ENCODE measurements at places on chromosomes 2 and 18. TPM values are rescaled to one million over a fixed set of nuclear protein-coding genes. Genes with fewer than 3 reads are reported as not detected.

COLEC12 gene
- 0.06 TPM for total RNA-seq

LGALSL gene
- total RNA-seq: 12.3 TPM

RTP5 gene
- not detected for total RNA-seq

LIMS3 gene
- not detected for total RNA-seq

SMYD1 gene
- total RNA-seq: not detected

FAP gene
- not detected for total RNA-seq

MOGAT1 gene
- not detected for total RNA-seq

GREB1 gene
- 2.6 TPM for total RNA-seq

ANKRD29 gene
- 18.1 TPM for total RNA-seq

UPP2 gene
- not detected for total RNA-seq

APOB gene
- total RNA-seq: 0.01 TPM

AQP12A gene
- not detected for total RNA-seq

CHAC2 gene
- total RNA-seq: 11.3 TPM

GKN1 gene
- total RNA-seq: 0.94 TPM

SLC4A5 gene
- 0.47 TPM for total RNA-seq

LOXHD1 gene
- total RNA-seq: not detected

PECR gene
- 15.6 TPM for total RNA-seq

GPR35 gene
- total RNA-seq: 0.61 TPM

ZSWIM2 gene
- total RNA-seq: not detected

SLC4A3 gene
- 3.2 TPM for total RNA-seq

ZNF397 gene
- 6.0 TPM for total RNA-seq

SNED1 gene
- total RNA-seq: 0.83 TPM

HOXD9 gene
- total RNA-seq: 1.3 TPM

ASB18 gene
- total RNA-seq: not detected

CLEC4F gene
- total RNA-seq: not detected

GAL3ST2 gene
- 0.25 TPM for total RNA-seq

CTAGE1 gene
- total RNA-seq: not detected

DPP10 gene
- total RNA-seq: not detected

VWC2L gene
- not detected for total RNA-seq

KIF1A gene
- 1.4 TPM for total RNA-seq

RIT2 gene
- not detected for total RNA-seq

NPHP1 gene
- total RNA-seq: 6.7 TPM

DPP4 gene
- 1.1 TPM for total RNA-seq

NAT8 gene
- total RNA-seq: not detected

HYCC2 gene
- 2.9 TPM for total RNA-seq

GMCL1 gene
- total RNA-seq: 10.7 TPM

CHRND gene
- total RNA-seq: not detected

CCDC102B gene
- 0.81 TPM for total RNA-seq

PPP4R3B gene
- total RNA-seq: 28.9 TPM

LIPG gene
- total RNA-seq: 0.34 TPM

Data from A549 treated with Hydrocortisone at 1 μM for 4 hours (cell line).